ENCODE measurements at places on chromosomes 7 and 10.

DNA sequence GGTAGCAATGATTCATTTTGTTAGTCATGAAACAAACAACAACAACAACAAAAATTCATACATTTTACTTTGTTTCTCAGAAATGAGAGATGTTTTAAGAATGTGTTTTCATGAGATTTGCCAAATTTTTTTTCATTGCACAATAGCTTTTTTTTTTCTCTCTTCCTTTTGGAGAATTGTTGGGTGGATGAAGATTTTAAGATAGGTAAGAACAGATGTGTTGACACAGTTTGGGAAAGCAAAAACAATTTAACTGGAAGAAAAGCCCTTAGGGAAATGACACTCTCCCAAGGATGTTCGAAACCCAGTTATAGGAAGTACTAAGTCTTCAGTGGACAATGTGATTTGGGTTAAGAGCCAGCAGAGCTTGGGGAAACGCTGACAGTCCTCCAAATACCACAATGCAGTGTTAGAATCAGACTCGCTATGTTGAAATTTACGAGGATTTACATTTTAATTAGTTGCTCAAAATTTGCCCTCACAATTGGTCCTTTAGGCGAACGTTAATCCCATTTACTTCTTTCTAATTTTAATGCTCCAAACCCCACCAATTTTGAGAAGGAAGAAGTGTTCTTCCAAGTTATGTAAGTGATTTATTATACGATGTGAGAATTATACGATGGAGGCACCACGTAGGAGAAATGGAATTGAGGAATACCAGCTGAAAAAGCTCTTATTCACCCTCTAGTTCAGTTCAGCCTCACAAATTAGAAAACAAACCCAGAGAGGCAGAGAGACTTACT, 61.2 kb downstream of the HHEX start:
- DNase-seq = no peak

GRCh38 chr10:55398497-55398882, 597.5 kb upstream of the PCDH15 start:
- no peak for DNase-seq

GRCh38 chr10:20299034-20299736, 483.0 kb downstream of the PLXDC2 start:
- DNase-seq = no peak

DNA sequence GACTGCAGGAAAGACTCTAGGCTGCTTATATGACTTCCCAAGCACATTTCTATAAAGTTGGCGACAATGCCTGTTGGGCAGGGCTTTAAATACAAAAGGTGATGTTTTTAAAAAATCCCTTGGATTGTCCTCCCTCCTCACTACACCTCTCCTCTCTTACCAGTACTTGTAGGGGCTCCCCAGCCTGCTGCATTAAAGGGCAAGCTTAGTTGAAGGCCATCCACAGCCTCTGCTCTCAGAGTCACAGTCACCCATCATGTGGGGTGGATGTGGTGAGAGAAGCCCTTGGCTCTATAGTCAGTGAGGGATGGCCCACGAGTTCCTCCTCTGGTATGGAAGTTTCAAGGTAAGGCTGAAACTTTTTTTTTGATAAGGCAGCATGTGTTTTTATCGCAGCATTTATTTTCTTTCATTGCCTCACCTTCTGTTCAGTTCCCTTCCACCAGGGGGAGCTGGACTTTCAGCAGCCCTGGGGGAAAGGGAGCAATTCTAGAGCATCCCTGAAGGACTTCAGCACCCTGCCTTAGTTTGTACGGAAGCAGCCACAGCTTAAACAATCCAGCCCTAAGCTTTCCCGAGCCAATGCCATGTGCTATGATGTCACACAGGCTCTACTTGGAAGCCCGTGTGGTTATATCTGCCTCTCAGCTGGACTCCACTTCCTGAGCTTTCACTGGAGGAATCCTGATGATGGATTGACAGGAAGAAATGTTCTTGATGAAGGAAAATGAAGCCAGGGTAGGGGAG, 131.9 kb downstream of the CALCR start:
- no peak for DNase-seq

GRCh38 chr7:98869597-98870120, at the start of gene TMEM130:
TMEM130 (minus strand) TSS chr7:98870014; CDS start chr7:98869861, 153 bp downstream.
- peak; percentile 60 for DNase-seq

DNA sequence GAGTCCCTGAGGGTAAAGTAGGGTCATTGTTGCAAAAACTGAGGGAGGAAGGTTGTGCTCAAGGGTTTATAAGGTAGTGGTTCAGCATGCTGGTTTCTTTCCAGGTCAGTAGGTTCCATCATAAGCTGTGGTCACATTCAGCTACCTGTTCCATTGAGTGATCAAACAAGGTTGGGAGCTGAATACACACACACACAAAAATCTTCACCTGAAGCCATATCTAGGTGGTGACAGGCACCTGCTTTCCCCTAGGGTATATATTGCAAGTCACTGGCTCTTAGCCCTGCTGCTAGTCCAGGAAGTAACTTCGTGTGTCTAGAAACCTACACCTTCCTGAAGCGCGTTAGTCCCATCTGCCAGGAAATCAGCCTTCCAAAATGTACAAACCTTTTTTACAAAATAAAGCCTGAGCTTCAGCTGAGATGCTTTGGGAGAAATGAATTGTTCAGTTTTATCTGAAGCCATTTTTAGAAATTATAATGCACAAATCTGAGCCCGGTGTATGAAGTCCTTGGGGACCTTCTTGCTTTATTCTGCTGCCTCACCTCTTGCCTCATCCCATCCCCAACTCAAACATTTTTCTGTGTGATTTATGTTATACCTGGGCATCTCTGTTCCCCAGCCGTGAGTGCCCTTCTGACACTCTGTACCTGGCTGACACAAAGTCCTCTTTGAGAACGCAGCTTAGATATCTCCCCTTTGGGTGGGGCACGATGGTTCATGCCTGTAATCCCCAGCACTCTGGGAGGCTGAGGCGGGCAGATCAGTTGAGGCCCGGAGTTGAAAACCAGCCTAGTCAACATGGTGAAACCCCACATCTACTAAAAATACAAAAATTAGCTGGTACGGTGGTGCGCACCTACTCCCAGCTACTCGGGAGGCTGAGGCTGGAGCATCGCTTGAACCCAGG, 10.6 kb upstream of the LAMTOR4 start:
- no peak for DNase-seq

DNA sequence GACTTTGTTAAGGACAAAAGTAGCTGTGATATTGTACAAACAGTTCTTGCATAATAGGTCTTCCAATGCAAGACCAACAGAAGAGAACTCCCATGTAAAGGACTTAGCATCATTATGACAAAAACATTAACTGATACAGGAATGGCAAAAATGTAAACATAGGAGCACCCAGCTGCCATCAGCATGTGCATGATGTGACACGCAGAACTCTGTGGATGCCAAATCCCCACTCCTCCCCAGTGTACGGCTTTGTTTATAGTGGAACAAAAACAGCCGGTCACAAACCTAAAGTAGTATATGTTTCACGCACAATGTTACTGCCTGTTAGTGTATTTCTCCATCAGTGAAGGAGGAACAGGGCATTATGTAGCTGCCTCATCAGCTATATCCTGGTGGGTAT, 316.0 kb upstream of the AOAH start:
- no peak for DNase-seq

- DNase-seq = peak; percentile 69
These were observed 1.1 kb upstream of the GTF2I start for GRCh38 chr7:74656441-74656836.

GRCh38 chr7:77415476-77415822, 700 bp downstream of the GSAP start:
- peak; percentile 78 for DNase-seq

DNA sequence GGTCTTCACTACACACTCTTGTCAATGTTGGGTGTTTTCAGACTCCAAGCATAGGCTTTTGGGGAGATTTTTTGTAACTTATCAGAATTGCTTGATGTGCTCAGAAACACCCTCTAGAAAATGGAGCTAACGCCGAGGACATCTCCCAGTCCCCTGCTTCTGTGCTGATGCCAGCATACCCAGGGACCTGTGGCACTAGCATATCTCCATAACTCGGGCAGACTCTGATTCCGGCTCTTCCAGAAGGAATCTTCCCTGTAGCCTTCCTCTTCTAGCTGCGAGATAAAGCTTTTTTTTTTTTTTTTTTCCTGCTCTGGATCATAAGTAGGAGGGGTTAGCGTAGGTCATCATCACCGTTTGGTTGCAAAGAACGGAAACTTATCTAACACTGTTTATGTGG, 434.4 kb downstream of the GALNT17 start:
- DNase-seq = no peak

DNA sequence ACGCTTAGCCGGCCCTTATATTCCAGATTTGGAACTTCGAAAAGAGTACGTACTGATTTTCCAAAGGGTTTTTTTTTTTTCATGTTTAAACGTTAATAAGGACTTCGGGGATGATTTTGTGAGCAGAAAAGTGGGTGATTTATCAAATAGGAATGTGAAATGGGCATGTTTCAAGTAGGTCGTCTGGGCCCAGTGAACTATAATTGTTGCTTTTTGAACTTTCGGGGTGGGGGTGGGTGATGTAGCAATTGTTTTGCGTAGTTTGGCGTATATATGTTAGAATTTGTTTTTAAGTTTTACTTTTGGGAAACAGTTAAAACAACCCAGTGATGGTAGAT, 299 bp upstream of the PBLD start:
- no peak for DNase-seq

DNA sequence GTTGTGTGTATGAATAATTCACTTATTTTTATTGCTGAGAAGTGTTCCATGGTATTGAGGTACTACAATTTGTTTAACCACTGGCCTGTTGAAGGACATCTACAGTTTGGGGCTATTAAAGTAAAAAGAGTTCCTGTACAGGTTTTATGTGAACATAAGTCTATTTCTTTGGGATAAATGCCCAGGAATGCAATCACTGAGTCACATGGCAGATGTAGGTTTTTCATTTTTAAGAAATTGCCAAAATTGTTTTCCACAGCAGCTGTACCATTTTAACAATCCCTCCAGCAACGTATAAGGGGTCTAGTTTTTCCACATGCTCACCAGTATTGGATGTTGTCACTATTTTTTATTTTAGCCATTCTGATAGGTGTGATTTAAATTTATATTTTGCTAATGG, 243.9 kb downstream of the TNS3 start:
- no peak for DNase-seq

- DNase-seq = no peak
These were observed 1.3 kb downstream of the FAS start for GRCh38 chr10:88991899-88992320.

- DNase-seq = no peak
These were observed 150.6 kb downstream of the C10orf105 start for GRCh38 chr10:71568896-71569492.

- DNase-seq = no peak
These were observed 27.5 kb downstream of the PTPRE start for GRCh38 chr10:127934383-127934782.

GRCh38 chr10:546971-547590, 142.4 kb downstream of the DIP2C start:
- no peak for DNase-seq

- DNase-seq = peak; percentile 89
These were observed 649 bp downstream of the ACTR3B start for GRCh38 chr7:152759949-152760853.

DNA sequence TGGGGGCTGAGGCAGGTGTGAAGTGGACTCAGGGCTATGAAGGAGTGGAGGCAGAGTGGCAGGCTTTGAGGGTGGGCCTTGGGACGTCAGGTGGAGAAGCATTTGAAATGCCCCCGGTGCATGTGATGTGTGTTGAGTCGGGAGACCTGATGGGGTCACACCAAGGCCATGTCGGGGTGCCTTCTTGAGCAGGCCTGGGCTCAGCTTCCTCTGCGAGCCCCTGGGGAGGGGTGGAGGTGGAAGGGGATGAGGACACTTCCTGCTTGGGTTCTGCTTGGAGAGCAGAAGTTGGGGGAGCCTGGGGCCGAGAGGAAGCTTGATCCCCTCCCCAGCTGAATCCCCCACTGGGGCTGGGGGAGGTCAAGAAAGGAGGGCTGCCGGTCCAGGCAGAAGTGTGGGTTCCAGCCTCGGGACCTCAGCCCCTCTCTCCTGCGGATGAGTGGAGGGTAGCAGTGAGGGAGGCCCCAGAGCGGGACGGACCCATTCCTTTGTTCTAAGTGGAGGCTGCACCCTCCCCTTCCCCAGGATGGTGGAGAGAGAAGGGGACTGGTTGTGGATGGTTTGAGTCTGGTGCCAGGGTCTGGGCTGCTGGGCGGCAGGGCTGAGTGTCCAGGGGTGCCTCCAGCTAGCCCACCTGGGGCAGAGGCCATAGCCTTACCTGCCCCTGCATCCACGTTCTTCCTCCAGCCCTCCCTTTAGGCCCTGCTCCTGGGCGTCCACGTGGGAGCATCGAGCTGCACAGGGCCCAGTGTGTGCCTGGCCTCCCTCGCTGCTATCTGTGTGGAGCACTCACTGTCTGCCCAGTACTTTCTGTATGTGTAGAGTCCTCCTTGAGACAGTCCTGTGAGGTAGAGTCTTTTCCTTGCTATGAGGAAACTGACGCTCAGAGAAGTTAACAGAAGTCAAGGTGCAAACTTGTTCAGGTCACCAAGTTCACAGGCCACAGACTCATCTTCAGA, 36.7 kb downstream of the PRF1 start:
- DNase-seq = no peak

- DNase-seq = no peak
These were observed 16.9 kb upstream of the REEP3 start for GRCh38 chr10:63504145-63504881.

DNA sequence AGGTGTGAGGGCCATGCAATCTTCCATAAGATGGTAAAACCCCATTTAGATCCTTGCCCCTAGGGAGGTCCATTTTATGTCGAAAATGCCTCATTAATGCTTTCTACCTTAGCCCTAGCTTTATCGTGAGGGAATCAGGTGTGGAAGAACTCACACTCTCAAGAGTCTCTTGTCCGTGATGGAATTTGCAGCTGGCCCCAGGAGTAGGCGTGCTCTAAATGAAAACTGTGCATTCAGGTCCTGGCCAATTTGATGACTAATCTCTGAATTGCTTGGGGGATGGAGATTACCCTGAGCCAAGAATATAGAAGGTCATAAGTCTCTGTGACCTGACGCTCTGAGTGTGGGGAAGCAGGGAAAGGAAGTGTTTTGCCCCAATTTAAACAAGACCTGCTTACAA, 6.6 kb downstream of the C10orf90 start:
- no peak for DNase-seq

DNA sequence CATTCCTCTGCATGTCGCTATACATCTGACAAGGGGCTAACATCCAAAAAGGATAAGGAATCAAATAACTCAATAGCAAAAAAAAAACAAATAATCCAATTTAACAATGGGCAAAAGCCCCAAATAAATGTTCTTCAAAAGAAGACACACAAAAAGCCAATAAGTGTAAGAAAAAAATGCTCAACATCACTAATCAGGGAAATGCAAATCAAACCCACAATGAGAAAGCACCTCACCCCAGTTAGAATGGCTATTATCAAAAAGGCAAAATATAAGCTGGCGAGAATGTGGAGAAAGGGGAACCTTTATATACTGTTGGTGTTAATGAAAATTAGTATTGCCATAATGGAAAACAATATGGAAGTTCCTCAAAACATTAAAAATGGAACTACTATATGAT, 14.3 kb downstream of the ARHGAP12 start:
- no peak for DNase-seq
